ENCODE measurements at places on chromosomes 1 and 21.

GRCh38 chr1:238450976-238451375 is 560.3 kb upstream of the ZP4 start:
- no peak for DNase-seq

DNA sequence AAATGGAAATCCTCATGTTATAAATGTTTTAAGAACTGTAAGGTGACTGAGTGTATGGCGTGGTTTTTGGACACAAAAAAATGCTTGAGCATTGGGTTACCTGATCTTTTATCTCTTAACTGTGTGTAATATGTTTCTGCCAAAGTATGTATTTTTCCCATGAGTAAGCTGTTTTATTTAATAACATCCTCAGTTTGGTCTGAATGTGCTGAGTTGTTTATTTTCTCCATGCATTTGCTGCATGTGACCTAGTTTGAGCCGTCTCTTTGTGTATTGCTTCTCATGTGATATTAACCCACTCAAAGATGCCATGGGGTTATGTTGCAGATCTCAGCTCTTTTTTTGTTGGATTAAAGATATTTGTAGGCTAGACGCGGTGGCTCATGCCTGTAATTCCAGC is 6.1 kb upstream of the LYPLA2 start:
- DNase-seq = no peak

- no peak for DNase-seq
These were observed 127.5 kb upstream of the CHODL start for GRCh38 chr21:18117176-18117575.

GRCh38 chr1:55670331-55671082 is 455.3 kb upstream of the USP24 start:
- no peak for DNase-seq

- DNase-seq = no peak
These were observed 808.6 kb upstream of the ADGRL4 start for GRCh38 chr1:79815115-79815514.

DNA sequence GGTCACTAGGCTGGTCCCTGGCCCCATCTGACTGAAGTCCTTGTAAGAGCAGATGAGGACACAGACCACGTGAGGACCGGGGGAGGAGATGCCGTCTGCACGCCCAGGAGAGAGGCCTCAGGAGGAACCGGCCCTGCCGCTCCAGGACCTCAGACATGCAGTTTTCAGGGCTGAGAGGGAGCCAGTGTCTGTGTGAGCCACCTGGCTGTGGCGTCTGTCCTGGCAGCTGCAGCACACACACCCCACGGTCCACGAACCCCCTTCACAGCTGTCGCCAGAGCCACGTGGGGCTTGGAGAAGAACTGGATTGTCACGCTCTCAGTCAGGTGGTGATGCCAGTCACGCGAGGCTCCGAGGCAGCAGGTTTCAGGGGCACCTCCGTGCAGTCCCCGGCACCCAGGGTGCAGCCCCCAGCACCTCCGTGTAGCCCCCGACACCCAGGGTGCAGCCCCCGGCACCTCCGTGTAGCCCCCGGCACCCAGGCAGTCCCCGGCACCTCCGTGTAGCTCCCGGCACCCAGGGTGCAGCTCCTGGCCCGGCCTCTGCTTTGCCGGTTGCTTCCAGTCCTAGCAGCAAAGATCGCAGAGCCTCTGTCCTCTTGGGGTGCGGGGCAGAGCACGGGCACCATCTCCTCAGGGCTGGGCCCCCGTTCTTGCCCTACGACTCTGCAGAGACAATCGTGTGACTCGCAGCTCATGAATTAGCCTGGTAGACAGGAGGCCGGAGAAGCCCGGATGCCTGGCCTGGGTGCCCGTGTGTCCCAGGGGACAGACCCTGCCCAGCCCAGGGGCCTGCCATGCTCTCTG is 19.0 kb upstream of the SUMO3 start:
- DNase-seq = no peak

GRCh38 chr21:33395891-33396331 is 7.3 kb upstream of the IFNGR2 start:
- no peak for DNase-seq

GRCh38 chr1:219144658-219145315 is 28.9 kb upstream of the LYPLAL1 start:
- DNase-seq = no peak

DNA sequence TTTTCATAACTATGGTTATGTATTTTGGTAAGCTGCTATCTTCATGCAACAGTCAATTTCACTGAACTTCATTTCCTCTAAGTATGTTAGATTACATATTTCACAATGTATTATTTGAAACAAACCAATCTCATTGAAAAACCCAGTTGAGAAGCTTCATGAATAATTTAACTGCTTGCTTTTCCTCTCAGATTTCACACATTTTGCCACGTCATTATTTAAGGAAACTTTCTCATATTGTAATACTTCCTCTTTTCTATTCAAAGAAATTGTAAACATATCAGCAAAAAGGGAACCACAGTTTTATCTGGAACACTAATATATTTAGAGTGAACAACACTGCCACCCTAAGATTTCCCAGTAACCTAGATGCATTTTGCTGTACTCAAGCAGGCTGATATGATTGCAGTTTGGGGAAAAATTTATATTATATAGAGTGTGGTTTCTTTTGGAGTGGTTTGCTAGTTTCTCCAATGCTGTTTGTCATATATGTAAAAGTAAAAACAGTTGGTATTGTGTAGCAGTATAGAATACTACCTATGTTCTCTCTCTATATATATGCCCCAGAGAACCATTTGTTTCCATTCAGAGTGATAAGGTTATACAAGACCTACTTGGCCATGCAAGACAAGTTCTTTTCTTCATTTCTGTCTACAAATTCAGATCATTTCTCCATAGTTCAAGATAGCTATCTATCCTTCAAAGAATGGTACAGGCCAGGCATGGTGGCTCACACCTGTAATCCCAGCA is 28.4 kb upstream of the AHCTF1 start:
- no peak for DNase-seq

GRCh38 chr1:232334811-232335210 is 295.1 kb downstream of the SIPA1L2 start:
- DNase-seq = no peak

DNA sequence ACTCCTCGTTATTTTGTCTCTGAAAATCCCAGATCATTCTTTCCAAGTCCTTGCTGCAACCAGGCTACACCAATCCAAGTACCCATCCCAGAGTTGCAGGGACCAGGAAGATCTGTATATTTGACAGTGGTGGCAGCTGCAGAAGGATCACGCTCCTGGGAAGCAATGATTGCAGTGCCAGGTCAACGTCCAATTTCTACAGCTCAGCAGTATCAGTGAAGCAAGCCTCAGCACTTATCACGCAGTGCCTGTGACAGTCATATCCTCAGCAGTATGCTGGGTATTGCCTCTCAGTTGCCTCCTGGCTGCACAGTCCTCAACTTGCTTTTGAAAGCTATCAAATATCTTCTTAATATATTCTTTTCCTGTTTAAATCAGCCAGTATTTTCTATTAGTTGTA is 66.7 kb downstream of the BARHL2 start:
- DNase-seq = no peak

GRCh38 chr1:211885747-211886522 is 55.4 kb upstream of the LPGAT1 start:
- no peak for DNase-seq

- DNase-seq = no peak
These were observed 15.4 kb upstream of the FRRS1 start for GRCh38 chr1:99781798-99782197.

GRCh38 chr1:203673550-203674411 is 47.1 kb downstream of the ATP2B4 start:
- DNase-seq = no peak

GRCh38 chr1:197464044-197464443 is 196.0 kb downstream of the CRB1 start:
- no peak for DNase-seq

DNA sequence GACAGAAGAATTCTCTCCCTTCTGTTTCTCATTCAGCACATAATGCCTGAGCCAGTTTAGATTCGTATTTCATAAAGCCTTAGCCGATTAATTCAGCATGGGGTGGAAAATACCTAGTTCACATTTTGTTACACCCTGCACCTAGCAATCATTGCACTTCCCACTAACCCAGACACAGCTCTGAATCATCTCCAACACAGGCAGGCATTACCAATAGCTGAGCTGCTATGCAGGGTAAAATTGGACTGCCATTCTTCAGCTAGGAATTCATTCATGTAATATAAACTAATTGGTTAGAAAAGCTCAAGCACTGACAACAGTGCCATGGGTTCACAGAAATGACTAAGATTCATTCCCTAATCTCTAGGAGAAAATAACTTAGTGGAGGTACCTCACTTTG is 26.9 kb upstream of the NKAIN1 start:
- DNase-seq = no peak

DNA sequence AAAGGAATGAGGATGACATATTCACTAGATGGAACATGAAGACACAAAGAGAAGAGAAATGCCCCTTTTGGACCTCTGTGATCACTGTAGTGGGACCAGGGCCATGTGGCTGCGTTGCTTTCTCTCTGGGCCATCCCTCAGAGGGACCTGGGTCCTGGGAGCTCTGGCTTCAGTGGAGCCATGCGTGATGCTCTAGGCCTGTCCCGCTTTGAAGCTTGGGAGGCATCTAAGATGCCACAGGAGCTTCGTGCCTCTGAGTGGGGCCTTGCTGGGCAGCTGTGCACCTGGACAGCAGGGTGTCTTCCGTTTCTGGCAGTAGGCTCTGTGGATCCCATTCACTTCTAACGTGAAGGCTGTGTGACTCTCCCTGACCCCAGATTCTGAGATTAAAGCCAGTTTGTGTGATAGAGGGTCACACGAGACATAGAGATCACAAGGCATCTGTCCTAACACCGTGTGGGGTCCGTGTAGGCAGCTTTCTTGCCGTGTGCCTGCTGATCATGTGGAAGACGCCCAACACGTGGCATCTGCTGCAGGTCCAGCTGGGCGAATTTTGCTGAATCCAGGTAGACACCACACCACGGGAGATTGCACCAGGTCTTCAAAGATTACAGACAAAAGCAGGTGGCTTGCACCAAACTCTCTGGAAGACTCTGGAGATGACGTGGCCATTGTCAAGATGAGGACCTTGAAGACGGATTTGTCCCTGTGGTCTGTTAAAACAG is 17.2 kb upstream of the PRSS38 start:
- no peak for DNase-seq

DNA sequence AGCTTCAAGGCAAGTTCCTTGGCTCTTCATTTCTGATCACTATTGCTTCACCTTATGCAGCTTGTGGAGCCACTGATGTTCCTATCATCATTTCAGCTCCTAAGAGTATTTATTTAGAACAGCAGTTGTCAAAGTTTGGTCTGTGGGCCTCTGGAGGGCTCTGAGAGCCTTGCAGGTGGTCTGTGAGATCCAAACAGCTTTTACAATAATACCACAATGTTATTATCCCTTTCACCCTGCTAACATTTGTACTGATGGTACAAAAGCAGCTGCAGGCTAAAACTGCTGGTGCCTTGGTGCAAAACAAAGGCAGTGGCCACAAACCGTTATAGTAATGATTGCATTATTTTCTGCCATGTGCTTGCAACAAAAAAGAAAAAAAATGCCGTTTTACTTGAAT is 33.8 kb downstream of the PATJ start:
- DNase-seq = no peak

- peak; percentile 69 for DNase-seq
These were observed 309.4 kb downstream of the NFIA start for GRCh38 chr1:61391730-61392129.

DNA sequence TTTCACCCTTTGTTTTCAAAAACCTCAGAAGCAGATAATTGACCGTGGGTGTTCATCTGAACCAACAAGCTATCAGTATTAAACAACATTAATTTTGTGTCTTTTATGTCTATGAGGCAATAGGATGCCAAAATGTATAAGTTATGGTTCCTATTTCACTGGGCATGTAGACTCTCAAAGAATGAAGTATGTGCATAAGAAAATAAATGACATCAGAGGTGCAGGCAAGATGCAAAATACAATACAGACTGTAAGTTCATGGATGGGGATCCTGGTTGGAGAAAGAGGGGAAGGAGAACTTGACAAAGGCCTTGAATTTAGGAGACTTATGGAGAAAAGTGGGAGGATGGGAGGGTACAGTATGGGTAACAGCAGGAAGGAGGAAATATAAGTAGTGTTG is 23.4 kb upstream of the POU2F1 start:
- no peak for DNase-seq

DNA sequence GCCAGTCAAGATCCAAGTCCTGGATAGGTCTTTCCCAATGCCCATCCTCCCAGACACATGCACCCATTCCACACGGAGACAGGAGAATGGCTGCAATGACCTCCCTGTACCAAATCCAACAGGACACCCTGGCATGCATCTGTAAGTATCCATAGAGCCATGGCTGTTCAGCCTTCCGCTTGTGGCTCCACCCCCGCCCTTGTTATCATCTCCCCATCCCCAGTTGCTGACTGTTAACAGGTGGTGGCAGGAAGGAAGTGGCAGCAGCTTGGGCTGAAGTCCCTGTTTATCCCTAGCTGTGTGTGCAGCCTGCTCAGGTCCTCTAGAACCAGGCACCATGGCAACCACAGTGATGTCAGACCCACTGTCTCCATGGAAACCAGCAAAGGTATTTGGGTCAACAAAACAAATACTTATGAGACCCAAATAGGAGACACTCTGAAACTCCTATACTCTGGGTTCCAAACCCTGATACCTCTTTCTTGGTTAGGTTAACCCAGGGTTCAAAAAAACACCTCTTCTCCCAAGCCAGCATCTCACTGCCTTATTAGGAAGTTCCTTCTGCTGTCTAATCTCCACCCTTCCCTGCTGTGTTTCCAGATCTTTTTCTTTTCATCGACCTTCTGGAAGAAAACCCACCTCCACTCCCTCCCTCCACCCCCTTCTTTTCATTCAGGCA is 721 bp downstream of the PBXIP1 start:
- DNase-seq = no peak

GRCh38 chr1:26043765-26044164 is 2.2 kb downstream of the SLC30A2 start:
- DNase-seq = no peak

GRCh38 chr1:15214527-15214926 is 32.5 kb upstream of the FHAD1 start:
- no peak for DNase-seq

DNA sequence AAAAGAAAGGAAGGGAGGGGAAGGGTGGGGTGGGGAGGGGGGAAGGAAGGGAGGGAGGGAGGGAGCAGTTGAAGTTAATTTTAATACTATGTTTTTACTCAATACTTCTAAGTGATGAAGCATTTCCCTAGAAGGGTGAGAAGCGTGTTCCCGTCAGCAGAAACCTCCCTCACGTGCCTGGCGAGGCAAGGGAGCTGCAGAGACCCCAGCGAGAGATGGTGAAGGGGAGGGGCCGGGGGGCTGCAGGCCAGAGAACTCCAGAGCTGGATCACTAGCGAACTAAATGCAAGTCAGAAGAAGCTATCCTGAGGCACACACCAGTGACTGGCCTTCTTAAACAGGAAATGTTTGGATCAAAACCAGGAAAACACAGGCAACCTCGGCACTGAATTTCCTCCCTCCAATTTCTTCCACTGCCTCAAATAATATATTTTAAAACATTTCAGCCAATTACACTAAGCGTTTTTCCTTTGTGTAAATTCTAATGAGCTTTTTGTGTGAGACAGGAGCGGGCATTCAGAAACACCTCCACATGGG is 18.0 kb downstream of the WDR4 start:
- no peak for DNase-seq

- DNase-seq = no peak
These were observed 577 bp upstream of the CEP350 start for GRCh38 chr1:179953974-179954492.

All from NCI-H1436 treated with DMSO at 0.1 percent for 48 hours (cell line).